ENCODE measurements at places on chromosomes 16 and 17. TPM values are rescaled to one million over a fixed set of nuclear protein-coding genes. Genes with fewer than 3 reads are reported as not detected.
A peak's percentile ranks its signal among the peaks of the same experiment; 100 is the strongest.

The ELAC2 gene
- 81.3 TPM for total RNA-seq

The CCDC102A gene
- total RNA-seq: 26.4 TPM

DNA sequence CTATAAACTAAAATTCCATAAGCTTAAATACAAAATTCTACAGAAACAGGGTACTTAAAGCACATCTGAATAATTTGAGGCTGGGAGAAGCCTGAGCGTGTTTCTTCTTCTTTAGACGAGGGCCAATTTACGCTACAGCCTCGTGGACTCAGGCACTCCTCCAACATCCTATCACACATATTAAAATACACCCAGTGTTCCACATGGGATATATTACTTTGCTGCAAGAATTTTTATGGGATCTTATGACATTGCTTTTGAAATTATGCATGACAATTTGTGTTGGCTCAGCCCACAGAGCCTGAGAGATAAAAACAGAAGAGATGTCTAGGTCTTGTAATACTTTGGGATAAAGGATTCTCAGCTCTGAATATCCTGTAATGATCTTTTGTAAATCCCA is 3.5 kb upstream of the TANGO6 start:
- H3K27ac ChIP-seq: no peak overlapping the region
- H3K4me3 ChIP-seq: no peak overlapping the region
- no peaks in the 10 kb centered on the region for H3K27me3 ChIP-seq
- H3K36me3 ChIP-seq: no peaks in the 10 kb centered on the region

DNA sequence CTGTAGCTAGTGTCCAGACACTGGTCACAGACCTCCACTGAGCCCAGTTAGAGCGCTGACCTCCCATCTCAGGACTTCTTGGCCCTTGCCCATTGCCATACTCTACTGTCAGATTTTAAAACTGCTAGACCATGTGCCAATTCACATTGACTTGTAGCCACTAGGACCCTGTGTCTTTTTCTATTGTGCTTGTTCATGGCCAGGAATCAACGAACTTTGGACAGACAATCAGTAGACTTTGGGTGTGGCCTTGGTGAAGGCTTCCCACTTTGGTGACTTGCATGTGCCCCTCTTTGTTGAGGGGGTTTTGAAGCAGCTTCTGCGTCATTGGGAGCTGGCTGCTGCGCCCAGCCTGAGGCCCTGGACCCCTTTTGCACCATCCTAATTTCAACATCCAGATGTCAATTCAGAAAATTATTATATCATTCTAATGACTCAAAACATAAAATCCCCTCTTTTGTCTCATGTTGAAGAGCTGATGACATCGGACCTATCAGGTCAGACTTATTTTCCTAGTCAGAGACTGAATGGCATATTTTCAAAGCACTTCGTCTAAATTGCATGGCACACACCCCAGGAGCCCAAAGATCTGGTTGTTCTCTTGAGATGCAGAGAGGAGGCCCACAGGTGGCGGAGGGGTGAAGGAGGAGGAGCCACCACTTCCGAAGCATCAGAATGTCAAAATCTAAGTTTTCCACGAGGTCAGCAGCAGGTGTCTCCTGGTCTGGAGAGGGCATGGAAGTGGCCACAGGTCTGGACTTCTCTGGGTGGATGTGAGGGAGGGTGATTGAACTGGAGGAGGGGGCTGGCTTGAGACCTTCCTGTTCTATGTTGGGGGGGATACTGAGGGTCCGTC is 93.4 kb upstream of the CBX4 start:
- H3K36me3 ChIP-seq: no peaks in the 10 kb centered on the region
- peaks cover 4% of the 10 kb centered on the region for H3K27me3 ChIP-seq
- H3K4me1 ChIP-seq: no peaks in the 10 kb centered on the region
- H3K4me3 ChIP-seq: no peak overlapping the region
- DNase-seq: no peak
- no peak overlapping the region for H3K27ac ChIP-seq

DNA sequence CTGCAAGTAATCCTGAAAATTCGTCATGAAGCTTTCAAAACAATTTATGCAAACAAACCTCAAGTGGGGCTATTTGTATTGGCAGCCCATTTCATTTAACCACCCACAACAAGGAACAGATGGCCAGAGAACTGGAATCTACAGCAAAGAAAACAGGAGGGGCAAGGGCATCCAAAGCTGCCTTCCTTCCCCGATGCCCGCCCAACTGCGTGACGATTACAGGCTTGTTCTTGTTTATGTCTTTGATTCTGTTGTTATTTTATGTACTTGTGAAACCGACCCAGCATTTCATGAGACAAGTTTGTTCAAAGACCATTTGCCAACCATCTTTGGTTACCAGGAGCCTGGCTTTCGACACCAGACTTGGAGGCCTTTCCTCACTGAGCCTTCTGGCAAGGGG is 59.1 kb upstream of the IRX6 start:
- H3K4me3 ChIP-seq: no peak overlapping the region
- H3K27ac ChIP-seq: no peak overlapping the region
- H3K27me3 ChIP-seq: no peaks in the 10 kb centered on the region
- peaks cover 3% of the 10 kb centered on the region for H3K4me1 ChIP-seq
- DNase-seq: no peak

DNA sequence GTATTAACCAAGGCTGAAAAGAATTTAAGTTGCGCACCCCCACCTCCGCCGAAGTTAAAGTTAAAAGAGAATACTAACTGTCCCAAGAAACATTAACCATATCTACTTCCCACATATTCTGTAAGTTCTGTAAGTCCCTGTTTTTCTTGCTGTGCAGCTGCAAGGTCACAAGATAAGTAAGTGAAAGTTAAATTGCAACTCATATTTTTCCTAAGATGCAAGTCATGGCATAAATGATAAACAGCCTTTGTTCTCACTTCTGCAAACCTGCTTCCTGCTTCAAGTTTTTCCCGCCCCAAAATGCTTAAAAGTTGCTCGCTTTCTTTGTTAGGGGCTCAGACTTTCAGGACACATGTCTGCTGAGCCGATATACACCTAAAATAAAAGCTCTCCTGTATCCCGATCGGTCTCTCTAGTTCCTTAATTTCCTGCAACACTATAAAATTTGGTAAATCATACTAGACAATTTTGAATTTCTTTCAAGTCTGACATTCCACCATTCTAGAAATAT is 32.6 kb upstream of the ABCA9 start:
- no peak for DNase-seq
- H3K27me3 ChIP-seq: no peaks in the 10 kb centered on the region
- peak overlapping the region; percentile 33 for H3K4me3 ChIP-seq
- H3K4me1 ChIP-seq: no peaks in the 10 kb centered on the region
- no peak overlapping the region for H3K27ac ChIP-seq

DNA sequence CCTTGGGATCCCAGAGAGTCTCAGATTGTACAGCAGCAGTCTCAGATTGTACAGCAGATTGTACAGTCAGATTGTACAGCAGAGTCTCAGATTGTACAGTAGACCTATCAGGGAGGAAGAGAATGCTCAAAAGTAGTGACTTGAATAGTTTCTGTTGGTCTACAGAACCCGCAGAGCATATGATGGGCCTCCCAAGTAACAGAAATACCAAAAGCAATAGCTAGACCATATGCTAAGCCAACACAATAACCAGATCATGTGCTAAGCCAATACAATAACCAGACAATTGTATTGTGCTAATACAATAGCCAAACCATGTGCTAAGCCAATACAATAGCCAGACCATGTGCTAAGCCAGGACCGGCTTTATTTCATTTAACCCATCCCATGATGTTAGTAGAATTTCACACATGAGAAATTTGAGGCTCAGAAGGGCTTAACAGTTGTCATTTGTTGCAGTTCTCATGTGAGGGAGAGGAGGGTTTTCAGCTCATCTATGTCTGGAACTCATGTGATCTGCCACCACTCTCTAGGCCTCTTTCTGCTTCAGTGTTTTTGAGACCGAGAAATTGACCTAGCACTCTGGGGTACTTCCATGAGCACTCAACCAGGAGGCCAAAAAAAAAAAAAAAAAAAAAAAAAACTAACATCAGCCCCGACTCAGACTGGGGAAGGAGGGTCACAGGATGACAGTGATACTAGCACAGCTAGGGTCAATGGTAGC is 144.0 kb downstream of the SOX9 start:
- DNase-seq: no peak
- H3K4me3 ChIP-seq: no peak overlapping the region
- H3K36me3 ChIP-seq: no peaks in the 10 kb centered on the region
- H3K27ac ChIP-seq: no peak overlapping the region
- H3K4me1 ChIP-seq: no peaks in the 10 kb centered on the region

- no peaks in the 10 kb centered on the region for H3K4me1 ChIP-seq
- peaks cover 46% of the 10 kb centered on the region for H3K36me3 ChIP-seq
- H3K27ac ChIP-seq: no peak overlapping the region
- no peaks in the 10 kb centered on the region for H3K27me3 ChIP-seq
Observed at GRCh38 chr16:23624092-23624491, 17.0 kb downstream of the PALB2 start.

DNA sequence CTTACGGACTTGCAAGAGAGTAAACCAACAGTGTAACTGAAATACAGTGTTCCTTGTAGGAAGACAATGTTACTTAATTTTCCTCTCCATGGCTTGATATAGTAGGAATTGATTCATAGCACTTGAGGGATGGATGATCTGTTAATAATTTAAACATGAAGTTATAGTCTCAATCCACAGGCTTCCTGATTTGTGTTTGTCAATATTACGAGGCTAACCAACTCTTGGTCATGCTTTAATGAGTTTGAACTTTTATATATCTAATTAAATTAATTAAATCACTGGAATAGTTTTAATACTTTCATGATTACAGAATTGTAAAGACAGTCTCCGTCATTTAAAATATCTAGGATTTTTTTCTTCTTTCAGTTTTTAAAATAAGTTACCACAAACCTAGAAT is 112.0 kb upstream of the HAS3 start:
- no peak overlapping the region for H3K27ac ChIP-seq
- no peaks in the 10 kb centered on the region for H3K36me3 ChIP-seq
- no peak overlapping the region for H3K4me3 ChIP-seq
- H3K4me1 ChIP-seq: no peaks in the 10 kb centered on the region
- no peaks in the 10 kb centered on the region for H3K27me3 ChIP-seq

GRCh38 chr17:82788206-82789001 is 36.5 kb downstream of the TBCD start:
- no peak overlapping the region for H3K27ac ChIP-seq
- peaks cover 10% of the 10 kb centered on the region for H3K36me3 ChIP-seq
- DNase-seq: no peak
- no peak overlapping the region for H3K4me3 ChIP-seq

GRCh38 chr17:42019509-42020404 is at the start of gene NKIRAS2:
NKIRAS2 (plus strand) TSS chr17:42020090; CDS start chr17:42021578, 1,488 bp downstream.
- H3K36me3 ChIP-seq: peaks cover 21% of the 10 kb centered on the region
- H3K27me3 ChIP-seq: no peaks in the 10 kb centered on the region
- H3K27ac ChIP-seq: peak within 1 kb of the TSS; percentile 76
- H3K4me1 ChIP-seq: peaks cover 29% of the 10 kb centered on the region
- peak; percentile 67 for DNase-seq
- H3K4me3 ChIP-seq: peak within 1 kb of the TSS; percentile 97

All from thoracic aorta (tissue), 2 donors.